Mesothelial cell of epicardium (in vitro differentiated cells): ENCODE measurements at places on chromosomes 1 and 21. TPM values are rescaled to one million over a fixed set of nuclear protein-coding genes. Genes with fewer than 3 reads are reported as not detected.

DNA sequence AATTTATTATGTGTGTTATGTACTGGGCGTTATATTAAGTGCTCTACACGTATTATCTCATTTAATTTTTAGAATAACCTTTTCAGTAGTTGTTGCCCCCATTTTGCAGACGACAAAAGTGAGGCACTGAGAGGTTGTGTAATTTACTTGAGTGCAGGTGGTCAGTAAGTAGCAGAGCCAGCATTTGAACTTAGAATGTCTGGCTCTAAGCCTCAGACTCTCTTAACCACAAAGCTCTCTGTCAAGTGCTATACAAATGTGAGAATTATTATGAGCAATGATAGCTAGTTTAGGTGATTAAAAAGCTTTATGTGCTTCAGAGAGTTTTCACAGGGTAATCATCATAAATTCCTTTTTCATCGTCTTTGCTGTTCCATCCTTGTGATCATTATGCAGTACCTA, 96.3 kb upstream of the UBE2U start:
- H3K4me3 ChIP-seq = no peak overlapping the region
- no peak overlapping the region for H3K27ac ChIP-seq
- peaks cover 5% of the 10 kb centered on the region for H3K36me3 ChIP-seq
- no peaks in the 10 kb centered on the region for H3K27me3 ChIP-seq

DNA sequence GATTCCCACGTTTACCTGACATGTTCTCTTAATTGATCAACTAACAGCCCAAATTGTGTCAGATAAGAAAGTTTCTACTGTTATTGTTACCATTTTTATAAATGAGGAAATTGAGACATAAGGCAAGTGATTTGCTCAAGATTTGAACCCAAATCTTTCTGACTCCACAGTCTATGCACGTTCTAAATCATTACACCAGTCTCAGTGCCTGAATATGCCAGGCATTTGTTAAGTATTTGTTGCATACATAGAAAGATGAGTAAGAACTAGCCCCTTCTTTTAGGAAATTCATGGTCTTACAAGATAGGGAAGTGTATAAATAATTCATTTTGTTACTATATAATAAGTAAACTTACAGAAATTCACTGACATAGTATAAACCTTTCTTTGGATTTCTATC, 7.1 kb upstream of the CD101 start:
- peaks cover 3% of the 10 kb centered on the region for H3K4me1 ChIP-seq
- DNase-seq = no peak
- H3K4me3 ChIP-seq = no peak overlapping the region
- H3K27me3 ChIP-seq = no peaks in the 10 kb centered on the region
- peaks cover 41% of the 10 kb centered on the region for H3K36me3 ChIP-seq

The CTSE gene
- total RNA-seq = 0.16 TPM in 1 of 3 replicates, not detected in the others

GRCh38 chr1:108734171-108734865, 12.2 kb upstream of the STXBP3 start:
- H3K27me3 ChIP-seq = peaks cover 11% of the 10 kb centered on the region
- no peak overlapping the region for H3K4me3 ChIP-seq
- no peaks in the 10 kb centered on the region for H3K36me3 ChIP-seq

The ADAM30 gene
- 0.07 TPM in 1 of 3 replicates, not detected in the others for total RNA-seq

DNA sequence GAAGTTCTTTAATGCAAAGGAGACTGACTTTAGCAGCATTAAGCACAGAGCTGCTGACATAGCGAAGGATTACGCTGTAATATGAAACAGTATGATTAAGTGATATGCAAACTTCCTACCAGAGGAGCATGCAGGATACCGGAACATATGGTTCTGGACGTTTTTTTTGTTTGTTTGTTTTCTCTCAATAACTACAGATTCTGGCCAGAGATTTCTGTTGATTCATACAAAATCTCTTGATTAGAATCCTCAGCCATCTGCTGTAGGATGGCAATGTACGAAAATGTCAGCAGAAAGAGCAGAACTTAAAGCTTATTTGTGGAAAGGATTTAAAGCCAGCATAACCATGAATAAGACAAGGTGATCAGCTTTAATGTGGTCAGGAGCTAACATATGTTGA, 970.7 kb downstream of the KCNT2 start:
- no peaks in the 10 kb centered on the region for H3K27me3 ChIP-seq
- DNase-seq = no peak
- no peaks in the 10 kb centered on the region for H3K4me1 ChIP-seq
- no peak overlapping the region for H3K27ac ChIP-seq

- H3K4me3 ChIP-seq = no peak overlapping the region
- no peak for DNase-seq
- H3K27ac ChIP-seq = no peak overlapping the region
Observed at GRCh38 chr1:150479370-150479769, 7.8 kb upstream of the TARS2 start.
